ENCODE measurements at places on chromosomes 7 and 10.

- DNase-seq = no peak
Observed at GRCh38 chr7:70788276-70788675, 343.7 kb upstream of the GALNT17 start.

GRCh38 chr7:155721056-155721455 is 76.6 kb downstream of the RBM33 start:
- no peak for DNase-seq

- DNase-seq = no peak
Observed at GRCh38 chr10:128386816-128387604, 260.8 kb upstream of the MKI67 start.

DNA sequence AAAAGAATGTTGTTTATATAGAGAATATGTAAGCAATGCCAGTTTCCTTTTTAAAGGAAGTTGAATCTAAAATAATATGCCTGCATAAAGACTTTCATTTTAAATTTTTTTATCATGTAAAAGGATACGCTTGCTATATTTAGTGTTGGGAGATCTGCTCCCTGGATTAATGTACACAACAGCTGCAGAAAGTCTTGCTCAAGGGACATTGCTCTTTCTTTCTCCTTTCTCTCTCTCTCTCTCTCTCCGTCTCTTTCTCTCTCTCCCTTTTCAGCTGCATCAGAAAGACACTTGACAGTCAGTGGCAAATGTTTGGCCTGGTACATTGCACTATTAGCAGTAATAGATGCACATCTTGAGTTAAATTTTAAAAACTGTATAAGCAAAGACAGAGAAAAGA is 739 bp downstream of the MYPN start:
- DNase-seq = no peak

DNA sequence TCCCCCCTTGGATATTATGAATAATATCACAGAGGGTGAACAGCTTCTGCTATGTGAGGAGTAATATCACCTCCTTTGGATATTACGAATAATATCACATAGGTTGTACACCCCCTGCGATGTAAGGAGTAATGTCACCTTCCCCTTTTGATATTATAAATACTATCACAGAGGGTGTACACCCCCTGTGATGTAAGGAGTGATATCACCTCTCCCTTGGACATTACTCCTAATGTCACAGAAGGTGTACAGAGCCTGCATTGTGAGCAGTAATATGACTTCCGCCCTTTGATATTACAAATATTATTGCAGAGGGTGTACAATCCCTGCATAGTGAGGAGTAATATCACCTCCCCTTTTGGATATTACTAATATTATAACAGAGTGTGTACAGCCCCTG is 9.2 kb upstream of the TMEM225B start:
- DNase-seq = no peak

DNA sequence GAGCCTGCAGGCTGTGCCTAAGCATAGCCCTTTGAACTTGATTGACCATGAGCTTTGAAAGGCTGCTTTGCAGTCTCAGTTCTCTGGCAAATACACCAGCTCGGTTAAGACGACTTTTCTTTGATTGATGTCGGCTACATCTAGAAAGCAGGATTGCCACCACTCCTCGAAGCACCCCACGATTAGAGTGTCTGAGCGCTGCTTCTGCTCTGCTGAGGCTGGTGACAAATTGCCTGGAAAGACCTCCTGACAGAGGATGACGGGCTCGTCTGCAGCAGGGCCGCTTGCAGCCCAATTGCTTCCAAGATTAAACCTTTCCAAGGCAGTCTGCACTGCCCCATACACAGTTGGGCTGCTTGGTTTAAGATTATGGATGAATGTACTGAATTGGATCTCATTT is 182.0 kb downstream of the CUX1 start:
- no peak for DNase-seq

- DNase-seq = no peak
Observed at GRCh38 chr10:80110986-80111385, 21.5 kb upstream of the PLAC9 start.

GRCh38 chr7:105027176-105027853 is 13.3 kb downstream of the KMT2E start:
- DNase-seq = no peak

- no peak for DNase-seq
Observed at GRCh38 chr10:30454744-30455510, 20.9 kb downstream of the MAP3K8 start.

DNA sequence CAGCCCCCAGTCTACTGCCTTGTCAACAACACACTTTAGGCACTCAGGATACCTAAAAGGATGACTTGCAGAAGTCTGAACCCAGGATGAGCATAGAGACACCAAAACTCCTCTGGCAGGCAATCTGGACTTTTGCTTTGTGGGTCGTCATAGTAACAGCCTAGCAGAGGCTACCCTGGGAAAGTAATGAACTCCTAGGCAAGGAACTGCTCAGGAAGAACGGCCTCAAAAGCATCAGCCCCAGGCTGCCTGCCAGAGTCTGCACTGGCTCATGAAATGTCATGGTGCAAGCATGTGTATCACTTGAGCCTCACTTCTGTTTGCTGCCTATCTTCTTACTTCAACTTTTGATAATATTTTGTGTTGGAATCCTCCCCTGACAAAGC is 715.1 kb downstream of the GRID1 start:
- DNase-seq = no peak

DNA sequence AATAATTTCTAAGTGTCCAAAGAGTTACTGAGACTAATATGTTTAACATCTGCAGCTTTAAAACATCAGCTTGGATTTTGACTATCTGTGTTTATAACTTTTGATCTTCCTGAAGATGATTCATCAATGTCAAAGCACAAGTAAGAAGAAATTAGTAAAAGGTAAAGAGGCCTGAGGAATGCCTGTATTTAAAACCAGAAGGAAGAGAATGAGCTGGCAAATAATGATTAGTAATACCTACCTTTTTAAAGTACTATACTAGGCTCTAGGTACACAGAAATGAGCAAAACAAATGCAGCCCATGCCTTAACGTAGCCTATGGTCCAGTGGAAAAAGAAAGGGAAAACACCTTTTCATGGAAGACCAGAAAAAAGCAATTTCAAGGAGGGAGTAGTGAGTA is 158.0 kb downstream of the KCND2 start:
- no peak for DNase-seq

DNA sequence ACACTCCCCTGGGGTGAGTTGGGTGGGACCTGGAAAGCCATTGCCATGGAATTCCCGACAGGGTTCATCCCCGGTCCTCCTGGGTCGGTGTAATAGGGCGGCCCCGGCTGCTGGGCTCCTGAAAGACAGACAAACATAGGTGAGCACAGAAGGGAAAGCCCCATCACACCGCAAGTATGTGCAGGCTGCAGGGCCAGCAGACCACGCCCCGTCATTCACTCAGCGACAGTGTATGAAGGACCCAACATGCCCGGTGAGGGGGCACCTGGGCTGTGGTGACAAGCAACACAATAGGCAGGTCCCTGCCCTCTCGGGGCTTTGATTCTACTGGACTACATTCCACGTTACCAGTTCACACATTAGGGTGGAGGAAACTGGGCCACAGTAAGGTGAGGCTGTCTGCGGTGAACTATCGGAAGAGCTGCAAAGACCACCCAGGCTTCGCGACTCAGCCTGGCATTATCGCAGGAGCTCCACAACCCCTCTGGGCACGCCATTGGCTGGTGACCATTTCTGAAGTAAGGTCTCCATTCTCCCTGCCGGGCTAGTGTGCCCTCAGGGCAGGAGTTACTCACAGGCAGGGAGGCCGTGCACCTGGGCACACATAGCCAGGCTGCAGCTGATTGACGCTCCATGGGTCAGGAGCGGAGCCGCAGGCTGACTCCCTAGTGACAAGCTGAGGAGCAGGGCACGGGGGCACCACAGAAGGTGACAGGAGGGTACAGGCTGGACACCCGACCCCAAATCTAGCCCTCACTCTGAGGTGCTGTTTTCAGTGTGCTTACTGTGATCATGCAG is 99.2 kb downstream of the VOPP1 start:
- no peak for DNase-seq

- no peak for DNase-seq
Observed at GRCh38 chr7:75010036-75010435, 45.5 kb downstream of the CASTOR2 start.

GRCh38 chr7:132782777-132783640 is 206.7 kb upstream of the PLXNA4 start:
- DNase-seq = no peak

DNA sequence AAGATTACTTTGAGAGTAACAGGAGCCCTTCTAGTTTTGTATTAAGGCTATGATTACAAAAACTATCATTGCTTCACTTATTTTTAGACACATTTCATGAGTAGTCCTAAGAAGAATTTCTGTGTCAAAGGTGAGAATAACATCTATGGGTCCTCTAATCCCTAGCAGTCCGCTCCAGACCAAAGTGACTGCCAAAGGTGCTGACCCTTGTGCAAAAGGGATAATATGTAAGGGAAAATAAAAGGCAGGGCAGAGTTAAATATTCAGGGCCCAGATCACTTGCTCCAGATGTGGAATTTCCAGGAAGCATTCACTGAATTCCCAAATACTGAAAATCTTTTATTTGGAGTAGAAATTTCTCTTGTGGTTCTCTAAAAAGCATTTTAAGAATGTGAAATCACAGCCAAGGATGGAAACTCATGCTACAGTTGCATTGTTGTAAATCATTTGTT is 29.3 kb downstream of the RHOBTB1 start:
- no peak for DNase-seq

- DNase-seq = no peak
Observed at GRCh38 chr10:119039161-119039560, 9.6 kb downstream of the NANOS1 start.

GRCh38 chr10:102399217-102400021 is 3.9 kb downstream of the NFKB2 start:
- DNase-seq = no peak

DNA sequence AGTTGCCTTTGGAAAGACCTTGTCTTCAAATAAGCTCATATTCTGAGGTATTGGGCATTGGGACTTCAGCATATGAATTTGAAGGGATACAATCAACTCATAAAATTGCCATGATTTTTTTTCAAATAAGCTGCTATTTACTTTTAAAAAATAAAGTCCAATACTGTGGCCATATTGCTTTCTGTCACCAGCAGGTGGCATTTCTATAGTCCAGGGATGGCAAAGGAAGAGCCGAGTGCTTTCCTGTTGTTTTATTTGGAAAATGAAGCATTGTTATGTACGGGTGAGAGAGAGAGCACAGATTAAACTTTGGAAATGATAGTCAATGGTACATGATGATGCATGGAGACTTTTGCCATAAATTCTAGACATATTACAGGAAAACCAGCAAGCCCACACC is 104.1 kb upstream of the DPP6 start:
- DNase-seq = no peak

DNA sequence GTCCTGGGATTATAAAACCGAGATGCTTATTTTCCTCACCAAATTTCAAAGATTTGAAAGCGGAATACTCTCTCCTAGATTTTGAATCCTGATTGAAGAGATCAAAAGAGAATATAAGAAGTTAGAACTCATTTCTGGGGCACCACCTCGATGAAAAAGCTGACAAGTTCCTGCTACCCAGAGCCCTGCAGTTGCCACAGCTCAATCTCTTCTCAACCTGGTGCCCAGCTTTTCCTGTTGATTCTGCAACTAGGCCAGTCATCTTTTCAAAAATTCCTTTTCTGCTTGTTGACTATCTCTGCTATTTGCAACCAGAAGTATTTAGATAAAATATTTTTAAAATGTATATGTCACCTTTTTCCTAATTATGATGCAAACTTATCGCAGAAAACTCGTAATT is 45.0 kb downstream of the MTPN start:
- no peak for DNase-seq

DNA sequence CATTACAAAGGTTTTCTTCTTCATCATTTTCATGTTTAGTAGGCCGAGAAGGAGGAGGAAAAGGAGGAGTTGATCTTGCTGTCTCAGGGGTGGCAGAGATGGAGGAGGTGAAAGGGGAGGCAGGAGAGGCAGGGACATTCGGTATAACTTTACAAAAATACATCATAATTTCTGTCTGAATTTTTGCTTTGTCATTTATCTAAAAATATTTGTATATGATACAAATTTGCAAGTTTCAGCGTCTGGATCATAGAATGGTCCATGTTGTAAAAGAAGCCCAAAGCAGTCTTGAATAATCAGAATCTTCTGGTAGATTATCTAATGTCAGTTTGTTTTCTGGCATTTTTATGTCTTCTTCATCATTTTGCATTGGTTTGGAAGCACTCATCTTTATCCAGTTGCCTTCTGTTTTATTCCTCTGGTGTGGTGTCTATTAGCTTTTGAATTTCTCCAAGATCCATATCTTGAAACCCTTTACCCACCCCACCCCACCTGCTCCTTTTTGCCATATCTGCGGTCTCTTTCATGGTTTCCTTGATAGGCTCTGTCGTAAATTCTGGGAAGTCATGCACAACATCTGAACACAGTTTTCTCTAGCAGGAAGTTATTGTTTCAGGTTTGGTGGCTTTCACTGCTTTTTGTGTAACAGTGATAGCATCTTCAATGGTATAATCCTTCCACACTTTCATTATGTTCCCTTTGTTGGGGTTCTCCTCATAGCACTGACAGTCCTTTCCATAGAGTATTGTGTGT is 95.0 kb downstream of the ST7 start:
- no peak for DNase-seq

All from NCI-H187 treated with DMSO at 0.1 percent for 48 hours (cell line).